ENCODE measurements at places on chromosomes 13 and 19. TPM values are rescaled to one million over a fixed set of nuclear protein-coding genes. Genes with fewer than 3 reads are reported as not detected.

ZNF682 gene
- polyA plus RNA-seq, result 12.0 TPM

NCCRP1 gene
- 0.33 TPM for polyA plus RNA-seq

DAND5 gene
- polyA plus RNA-seq, result 0.06 TPM

SYCN gene
- not detected for polyA plus RNA-seq

DNA sequence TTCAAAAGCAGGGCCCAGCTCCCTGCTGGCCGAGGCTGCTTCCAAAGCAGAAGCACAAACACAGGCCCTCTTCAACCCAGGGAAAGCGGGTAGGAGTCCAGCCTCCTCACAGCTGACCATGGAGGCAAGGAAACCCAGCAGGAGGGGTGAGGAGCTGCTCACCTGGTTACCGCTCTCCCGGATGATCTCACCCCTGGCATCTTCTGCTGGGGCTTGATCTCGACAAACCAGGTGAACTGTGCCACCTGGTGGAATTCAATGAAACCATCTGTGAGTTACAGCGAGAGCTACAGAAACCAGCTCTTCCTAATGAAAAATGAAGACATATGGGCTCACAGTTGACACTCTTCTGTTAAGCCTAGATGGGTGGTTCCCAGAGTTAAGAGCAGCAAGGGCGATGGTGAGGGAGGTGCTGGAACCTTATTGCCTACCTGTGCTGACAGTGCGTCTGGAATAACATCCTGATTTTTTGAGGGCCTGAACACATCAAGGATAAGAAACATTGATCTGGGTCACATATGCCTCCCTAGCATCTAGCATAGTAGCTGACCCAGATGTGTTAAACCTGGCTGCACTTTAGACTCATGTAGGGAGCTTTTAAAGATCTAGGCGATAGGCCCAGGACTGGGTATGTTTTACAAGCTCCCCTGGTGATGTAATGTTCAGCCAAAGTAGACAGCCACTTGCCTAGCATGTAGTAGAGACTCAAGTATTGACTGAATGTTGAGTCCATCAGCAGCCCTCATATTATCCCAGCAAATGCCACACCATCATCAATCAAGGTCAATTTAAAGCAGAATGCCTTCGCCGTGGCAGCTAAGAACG, 6.1 kb downstream of the DHRS12 start:
- H3K27me3 ChIP-seq, result no peaks in the 10 kb centered on the region
- peak; percentile 66 for DNase-seq
- H3K4me3 ChIP-seq, result no peak overlapping the region
- H3K36me3 ChIP-seq, result peaks cover 4% of the 10 kb centered on the region

DNA sequence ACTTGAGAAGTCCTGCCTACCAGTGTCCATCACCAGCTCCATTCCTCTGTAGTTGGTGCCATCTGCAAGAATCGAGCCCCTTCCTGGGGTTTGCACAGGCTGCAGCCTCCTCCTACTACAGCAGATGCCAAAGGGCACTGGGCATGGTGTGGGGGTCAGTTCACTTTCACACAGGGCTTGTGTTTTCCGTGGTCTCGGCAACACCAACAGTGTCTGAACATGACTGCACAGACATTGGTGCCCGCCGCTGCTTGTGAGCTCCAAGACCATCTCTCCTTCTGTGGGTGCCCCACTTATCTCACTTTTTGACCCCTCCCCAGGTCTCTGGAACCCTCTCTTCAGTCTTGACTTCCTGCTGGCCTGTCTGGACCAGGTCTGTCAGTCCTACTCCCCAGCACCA, 15.2 kb downstream of the ZNF446 start:
- no peaks in the 10 kb centered on the region for H3K36me3 ChIP-seq
- H3K4me3 ChIP-seq, result no peak overlapping the region
- DNase-seq, result no peak
- no peaks in the 10 kb centered on the region for H3K4me1 ChIP-seq
- no peaks in the 10 kb centered on the region for H3K27me3 ChIP-seq

DNA sequence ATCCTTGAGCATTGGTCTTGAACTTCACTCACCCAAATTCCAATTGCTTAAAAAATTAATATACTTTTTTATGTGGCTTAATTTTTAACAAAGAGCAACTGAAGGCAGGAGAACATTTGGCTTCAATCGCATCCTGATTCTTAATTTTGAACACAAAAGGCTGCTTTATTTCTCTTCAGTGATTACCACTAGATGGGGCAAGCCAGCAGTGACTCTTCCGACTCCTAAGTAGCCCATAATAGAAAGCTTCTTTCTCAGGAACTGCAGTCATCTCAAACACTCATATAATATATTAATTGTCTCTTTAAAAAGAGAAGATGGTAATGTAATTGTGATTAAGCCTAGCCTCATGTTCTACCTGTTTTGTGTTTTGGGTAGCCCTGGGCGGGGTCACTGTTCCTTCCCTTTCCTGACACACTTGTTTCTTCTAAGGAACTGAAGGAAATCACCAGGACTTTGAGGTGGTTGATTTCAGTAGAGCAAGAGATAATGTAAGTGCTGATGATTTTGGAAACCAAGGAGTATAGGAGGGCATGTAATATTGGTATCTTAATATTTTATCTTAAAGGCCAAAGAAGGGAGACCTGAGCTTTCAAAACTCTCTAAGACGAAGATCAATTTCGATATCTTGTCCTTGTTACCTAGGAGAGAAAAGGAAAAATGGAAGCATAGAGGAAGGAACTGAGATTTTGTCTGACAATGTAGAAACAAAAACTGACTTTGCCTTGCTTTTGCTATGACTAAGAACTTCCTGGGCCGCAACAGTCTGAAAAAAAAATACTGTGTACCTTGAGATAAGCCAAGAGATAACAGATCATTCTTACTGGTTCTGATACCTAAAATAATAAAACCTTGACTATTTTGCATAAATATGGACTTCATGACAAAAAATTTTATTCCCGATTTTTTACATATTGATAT, 73.1 kb downstream of the TNFSF13B start:
- H3K27ac ChIP-seq, result no peak overlapping the region
- H3K27me3 ChIP-seq, result no peaks in the 10 kb centered on the region
- H3K4me1 ChIP-seq, result no peaks in the 10 kb centered on the region
- H3K36me3 ChIP-seq, result no peaks in the 10 kb centered on the region
- no peak overlapping the region for H3K4me3 ChIP-seq

- H3K4me3 ChIP-seq, result no peak overlapping the region
- H3K27me3 ChIP-seq, result peaks cover 11% of the 10 kb centered on the region
- peak; percentile 36 for DNase-seq
- H3K4me1 ChIP-seq, result no peaks in the 10 kb centered on the region
Observed at GRCh38 chr19:17385878-17386611, 8.0 kb downstream of the CCDC194 start.

- H3K4me3 ChIP-seq, result no peak overlapping the region
- no peak overlapping the region for H3K27ac ChIP-seq
Observed at GRCh38 chr13:95445131-95445530, 107.4 kb upstream of the CLDN10 start.

DNA sequence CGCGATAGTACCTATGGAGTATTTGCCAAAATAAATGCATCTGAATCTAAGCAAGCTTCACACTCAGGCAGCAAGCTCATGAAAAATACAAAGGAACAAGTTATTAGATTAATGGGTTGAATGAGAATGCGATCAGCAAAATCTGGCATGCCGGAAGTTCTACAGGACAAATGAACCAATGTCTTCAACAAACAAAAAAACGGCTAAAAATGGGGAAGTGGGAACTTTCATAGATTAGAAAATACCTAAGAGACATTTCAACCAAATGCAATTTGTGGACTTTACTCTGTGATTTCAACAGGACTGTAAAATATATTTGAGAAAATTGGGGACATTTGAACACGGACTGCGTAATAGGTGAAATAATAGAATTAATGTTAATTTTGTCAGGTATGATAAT, 22.4 kb upstream of the RNASEH2B start:
- no peak overlapping the region for H3K27ac ChIP-seq
- no peaks in the 10 kb centered on the region for H3K36me3 ChIP-seq
- H3K4me3 ChIP-seq, result no peak overlapping the region
- H3K4me1 ChIP-seq, result no peaks in the 10 kb centered on the region
- DNase-seq, result no peak
- H3K27me3 ChIP-seq, result no peaks in the 10 kb centered on the region

- peak overlapping the region; percentile 50 for H3K27ac ChIP-seq
- H3K36me3 ChIP-seq, result no peaks in the 10 kb centered on the region
- peak overlapping the region; percentile 55 for H3K4me3 ChIP-seq
Observed at GRCh38 chr13:26185720-26186117, 36.4 kb downstream of the RNF6 start.

DNA sequence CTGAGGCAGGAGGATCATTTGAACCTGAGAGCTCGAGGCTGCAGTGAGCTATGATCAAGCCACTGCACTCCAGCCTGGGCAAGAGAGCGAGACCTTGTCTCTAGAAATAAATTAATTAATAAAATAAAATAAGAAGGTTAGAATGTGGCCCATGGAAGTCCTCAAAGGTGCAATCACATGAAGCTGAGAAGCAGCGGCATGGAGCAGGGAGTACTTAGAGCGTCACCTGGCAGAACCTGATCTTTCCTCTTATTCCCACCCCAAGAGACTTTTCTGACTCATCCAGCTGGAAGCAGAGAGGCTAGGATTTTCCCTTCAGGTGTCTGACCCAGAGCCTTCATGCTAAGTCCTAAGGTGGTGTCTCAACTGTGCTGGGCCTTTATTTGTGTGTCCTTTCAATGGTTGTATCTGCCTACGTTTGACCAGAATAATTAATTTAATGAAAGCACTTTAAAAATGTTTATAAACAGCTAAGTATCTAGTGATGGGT, 8.9 kb upstream of the MRPS31 start:
- no peaks in the 10 kb centered on the region for H3K36me3 ChIP-seq
- no peak overlapping the region for H3K27ac ChIP-seq
- no peak for DNase-seq

All from large intestine (tissue), 12 donors.